ENCODE measurements at places on chromosomes 5 and 9.

DNA sequence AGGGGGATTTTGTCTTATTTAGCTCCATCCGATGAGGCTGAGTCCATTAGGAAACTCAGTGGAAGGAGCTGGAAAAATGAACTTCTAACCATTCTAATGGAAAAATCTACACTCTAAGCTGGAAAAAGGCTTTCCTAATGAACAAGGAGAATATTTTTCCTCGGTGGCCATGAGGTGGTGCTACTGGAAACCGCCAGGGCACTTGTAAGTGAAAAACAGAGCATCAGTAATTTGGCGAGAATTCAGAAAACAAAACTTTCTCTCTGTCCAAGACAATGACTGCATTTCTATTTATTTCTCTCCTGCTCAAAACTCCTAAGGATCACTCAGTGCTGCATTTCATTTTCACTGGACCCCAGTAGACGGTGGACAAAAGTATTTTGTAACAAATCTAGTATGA, 237.6 kb downstream of the TENT4A start:
- no peak for DNase-seq

GRCh38 chr5:151134228-151134627, 23.4 kb downstream of the ANXA6 start:
- DNase-seq: no peak

DNA sequence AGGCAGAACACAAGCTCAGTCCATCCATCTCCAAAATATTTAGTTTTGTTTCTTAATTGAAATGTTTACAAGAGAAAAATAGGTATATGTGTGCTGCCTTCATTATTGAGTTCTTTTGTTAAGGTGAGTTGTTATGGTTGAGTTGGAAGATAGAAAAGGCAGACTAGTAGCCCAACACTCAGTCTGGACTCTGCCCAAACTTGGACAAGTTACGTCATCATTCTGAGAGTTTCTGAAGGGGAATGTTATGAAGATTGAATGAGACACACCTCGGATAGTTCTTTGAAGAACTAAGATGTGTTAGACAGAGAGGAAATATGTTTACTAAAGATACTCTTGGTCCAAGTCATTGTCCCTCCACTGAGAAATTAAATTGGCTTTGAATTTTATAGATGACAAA, 245.5 kb downstream of the KCTD16 start:
- DNase-seq: no peak

GRCh38 chr5:119031011-119031886, 39.6 kb upstream of the DMXL1 start:
- no peak for DNase-seq

GRCh38 chr9:116133163-116133562, 20.4 kb upstream of the PAPPA start:
- no peak for DNase-seq

- DNase-seq: no peak
Measured at GRCh38 chr5:128913551-128913950, 51.7 kb upstream of the SLC27A6 start.
